ENCODE measurements at places on chromosomes 7 and 10. TPM values are rescaled to one million over a fixed set of nuclear protein-coding genes. Genes with fewer than 3 reads are reported as not detected.

The CAV2 gene
- 42.4 TPM for total RNA-seq

The BHLHA15 gene
- 2.8 TPM for total RNA-seq

The FOXI2 gene
- total RNA-seq, result not detected

The EEPD1 gene
- 9.9 TPM for total RNA-seq

The EPHB6 gene
- 1.2 TPM for total RNA-seq

GRCh38 chr10:121822724-121823123 lies 105.1 kb downstream of the ATE1 start:
- no peak for DNase-seq

DNA sequence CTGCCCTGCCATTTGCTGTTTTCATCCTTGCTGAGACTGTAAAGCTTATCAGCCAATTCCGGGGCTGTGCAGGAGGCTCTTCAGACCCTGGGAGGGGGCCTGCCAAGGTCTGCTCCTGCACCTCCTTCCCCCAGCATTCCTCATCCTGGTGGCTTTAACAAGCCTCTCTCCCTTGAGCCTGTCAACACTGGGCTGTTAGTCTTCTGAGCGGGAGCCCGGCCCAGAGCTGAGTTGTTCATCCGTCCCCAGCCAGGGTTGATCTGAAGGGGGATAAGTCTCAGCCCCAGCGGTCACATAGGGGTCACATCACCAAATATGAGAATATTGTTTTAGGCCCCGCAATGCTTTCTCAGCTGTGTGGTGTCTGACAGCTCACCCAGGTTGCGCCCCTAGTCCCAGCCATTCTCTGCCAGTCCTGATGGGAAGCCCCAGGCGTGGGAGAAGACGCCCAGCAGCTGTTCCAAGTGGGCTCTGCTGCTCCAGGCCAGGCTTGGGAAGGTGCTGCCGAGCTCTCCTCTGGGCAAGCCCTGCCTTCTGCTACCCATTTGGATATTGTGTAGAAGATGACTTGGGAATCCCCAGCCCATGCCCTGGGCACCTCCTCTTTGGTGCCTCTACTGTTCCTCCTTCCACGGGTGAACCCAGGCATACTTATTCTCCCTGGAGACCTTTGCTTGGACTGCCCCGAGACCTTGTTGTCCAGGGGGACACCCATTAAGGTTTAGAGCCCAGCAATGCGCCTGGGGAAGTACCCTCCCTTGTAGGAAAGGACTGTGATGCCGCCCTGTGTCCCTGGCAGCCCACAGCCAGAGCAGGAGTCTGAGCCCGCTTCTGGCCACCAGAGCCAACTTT lies 23.5 kb upstream of the TRIM8 start:
- DNase-seq, result no peak

- no peak for DNase-seq
Observed at GRCh38 chr7:50754241-50754640, 28.5 kb downstream of the GRB10 start.

- DNase-seq, result no peak
Observed at GRCh38 chr7:36366005-36366717, 23.5 kb upstream of the ANLN start.

DNA sequence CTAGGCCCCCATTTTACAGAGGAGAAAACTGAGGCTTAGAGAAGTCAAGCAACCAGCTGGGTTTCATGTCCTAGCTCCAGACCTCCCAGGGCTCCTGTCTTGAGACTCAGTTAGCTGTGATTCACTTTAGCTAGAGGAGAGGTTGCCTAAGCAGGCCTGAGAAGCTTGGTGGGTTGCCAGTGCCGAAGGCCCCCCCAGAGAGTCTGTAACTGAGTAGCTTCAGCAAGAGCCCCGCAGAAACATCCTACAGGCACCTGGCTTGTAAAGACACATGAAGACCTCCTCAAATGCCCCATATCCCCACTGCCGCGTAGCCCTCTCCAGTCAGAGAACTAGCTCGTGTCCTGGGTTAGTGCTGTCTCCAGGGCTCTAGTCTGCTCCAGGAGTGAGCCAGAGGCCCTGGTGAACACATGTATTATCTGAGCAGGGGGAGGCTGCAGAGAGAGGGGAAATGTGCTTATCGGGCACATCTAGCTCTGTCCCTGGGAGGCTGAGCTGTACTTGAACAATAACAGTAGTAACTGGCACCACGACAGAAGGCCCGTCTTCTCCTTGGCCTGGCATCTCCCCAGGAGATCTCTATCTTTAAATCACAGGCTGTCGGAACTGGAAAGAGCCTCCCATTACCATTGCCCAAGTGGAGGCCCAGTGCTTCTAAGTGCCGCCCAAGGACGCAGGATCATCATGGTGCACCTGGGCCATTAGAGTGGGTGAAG lies 28.9 kb downstream of the UNC5B start:
- peak; percentile 48 for DNase-seq

DNA sequence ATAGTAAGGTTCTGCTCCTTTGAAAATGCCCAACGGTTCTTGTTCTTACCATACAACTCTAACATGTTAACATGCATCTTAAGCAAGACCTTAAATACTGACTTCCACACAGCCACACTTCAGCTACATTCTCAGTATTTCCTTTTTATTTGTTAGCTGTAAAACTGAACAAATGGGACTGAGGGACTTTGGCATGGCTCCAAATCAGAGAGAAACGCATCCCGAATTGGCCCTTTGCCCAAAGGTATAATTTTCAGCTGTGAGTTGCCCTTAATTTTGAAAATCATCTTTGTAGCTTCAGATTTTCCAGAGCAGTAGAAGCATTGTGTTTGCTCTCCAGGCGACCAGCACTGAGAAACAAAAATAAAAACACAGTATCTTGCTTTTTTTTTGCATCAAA lies 56.4 kb downstream of the NEUROD6 start:
- DNase-seq, result no peak

DNA sequence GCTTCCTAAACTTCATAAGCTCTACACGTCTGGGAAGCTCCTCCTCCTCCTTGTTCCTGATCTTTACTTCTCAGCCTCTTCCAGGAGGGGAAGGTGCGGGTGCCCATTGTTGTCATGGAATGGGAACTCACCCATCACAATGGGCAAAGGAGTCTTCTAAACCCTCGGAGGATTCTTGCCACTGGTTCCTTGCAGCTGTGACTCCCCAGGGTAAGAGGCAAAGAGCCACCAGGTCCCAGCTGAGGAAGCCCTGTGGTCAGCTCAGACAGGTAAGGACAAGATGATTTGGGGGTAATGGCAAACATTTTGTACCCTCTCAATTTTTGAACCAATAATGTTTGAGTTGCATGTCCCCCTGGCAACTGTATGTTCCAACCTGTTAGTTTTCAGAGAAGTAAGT lies at the start of gene TEX36:
Gene TEX36 (minus strand): TSS at position 101 of the 400 bp plus-strand sequence. CDS start 174 bp downstream, outside the sequence.
- no peak for DNase-seq

- DNase-seq, result peak; percentile 53
Observed at GRCh38 chr10:32971536-32972091, 13.6 kb upstream of the ITGB1 start.

GRCh38 chr7:109549471-109550193 lies 980.0 kb downstream of the DNAJB9 start:
- DNase-seq, result no peak

DNA sequence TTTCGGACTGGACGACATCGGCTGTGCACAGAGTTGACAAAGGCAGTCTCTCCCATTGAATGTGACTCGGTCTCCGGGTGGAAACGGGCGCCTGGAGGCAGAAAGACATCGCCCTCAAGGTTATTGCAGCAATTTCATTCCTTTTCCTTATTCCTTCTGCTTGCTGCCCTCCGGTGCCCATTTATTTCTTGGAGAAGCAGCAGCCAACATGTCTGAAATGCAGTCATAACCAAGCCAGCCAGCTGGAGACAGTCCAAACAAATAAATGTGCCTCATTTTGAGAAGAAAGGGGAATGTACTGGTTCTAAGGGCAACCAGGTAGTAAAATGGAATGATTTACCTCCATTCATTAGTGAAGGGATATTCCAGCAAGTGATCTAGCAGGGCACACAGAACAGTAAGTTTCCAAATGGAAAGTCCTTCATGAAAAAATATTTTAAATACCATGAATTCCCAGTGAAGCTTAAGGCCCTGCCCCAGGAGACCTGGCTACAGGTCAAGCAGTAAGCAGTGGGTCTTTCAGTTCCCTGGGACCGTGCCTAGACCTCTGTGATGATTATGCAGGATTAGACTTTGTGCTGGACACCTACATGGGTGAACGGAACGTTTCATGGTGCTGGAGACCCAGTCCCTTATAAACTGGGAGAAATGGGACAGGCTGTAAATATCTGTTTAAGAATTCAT lies 86.6 kb downstream of the ABLIM1 start:
- DNase-seq, result peak; percentile 65

- no peak for DNase-seq
Observed at GRCh38 chr10:5076615-5077014, 17.6 kb upstream of the AKR1C3 start.

DNA sequence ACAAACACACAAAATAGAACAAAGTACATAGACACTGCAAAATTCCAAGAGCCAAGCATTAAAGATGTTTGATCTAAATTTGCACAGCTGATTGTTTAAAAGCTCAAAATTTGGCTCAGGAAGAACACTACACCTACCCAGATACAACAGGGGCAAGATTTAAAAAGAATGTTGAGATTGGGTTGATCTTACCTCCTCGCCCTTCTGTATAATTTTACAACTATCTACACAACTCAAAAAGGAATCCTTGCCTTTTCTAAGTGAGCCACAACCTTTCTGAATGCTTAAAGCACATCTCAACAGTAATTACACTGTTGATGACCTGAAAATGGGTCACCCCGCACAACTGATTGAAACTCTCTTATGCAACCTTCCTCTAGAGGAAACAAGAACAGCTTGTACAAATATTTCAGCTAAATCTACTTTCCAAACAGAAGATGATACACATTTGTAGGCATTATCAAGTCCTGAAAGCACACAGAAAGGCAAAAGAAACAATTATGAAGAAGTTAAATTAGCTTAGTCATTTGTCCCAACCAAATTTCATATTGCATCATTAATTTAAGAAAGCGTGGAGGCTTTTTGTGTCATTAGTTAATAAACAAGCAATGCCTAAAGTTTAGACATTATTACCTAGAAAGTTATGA lies 75.5 kb downstream of the UBE2H start:
- DNase-seq, result no peak

- DNase-seq, result no peak
Observed at GRCh38 chr7:102834999-102835398, 77.8 kb upstream of the LRRC17 start.

All from mucosa of descending colon (tissue), 3 donors.